Activated naive CD4-positive, alpha-beta T cell treated with Interleukin-2 at 50 U/mL for 16 hours (primary cell): ENCODE measurements at places on chromosomes 5 and 9.

- no peak for DNase-seq
Observed at GRCh38 chr9:2336055-2336454, 285.5 kb upstream of the VLDLR start.

DNA sequence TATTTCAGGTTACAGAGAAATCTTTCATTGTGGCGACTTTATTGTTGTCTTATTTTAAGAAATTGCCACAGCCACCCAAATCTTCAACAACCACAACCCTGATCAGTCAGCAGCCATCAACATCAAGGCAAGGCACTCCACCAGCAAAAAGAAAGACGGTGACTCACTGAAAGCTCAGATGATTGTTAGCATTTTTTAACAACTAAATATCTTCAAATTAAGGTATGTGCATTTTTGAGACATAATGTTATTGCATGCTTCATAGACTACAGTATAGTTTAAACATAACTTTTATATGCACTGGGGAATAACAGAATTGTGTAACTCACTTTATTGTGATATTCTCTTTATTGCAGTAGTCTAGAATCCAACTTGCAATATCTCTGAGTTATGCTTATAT is 263.4 kb downstream of the TMEM232 start:
- DNase-seq = no peak

- no peak for DNase-seq
Observed at GRCh38 chr9:89513837-89514236, 15.9 kb upstream of the SEMA4D start.

DNA sequence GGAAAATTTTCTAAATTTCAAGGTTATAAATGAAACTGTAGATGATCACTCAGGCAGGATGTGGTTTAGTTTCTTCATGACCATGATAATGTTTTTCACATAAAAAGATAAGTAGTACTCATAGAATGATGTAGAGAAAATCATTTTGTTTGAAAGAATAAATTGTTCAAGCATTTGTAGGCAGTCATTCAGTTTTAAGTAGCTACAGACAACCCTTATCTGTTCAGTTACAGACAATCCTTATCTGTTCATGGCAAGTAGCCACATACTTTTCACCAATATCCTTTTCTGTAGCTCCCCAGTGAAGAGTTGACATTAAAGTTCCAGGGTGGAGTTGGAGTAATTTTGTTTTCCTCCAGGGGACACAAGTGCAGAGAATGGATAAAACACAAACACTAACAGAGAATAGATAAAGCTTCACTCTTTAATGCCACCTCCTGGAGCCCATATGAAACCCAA is 278.1 kb upstream of the TNC start:
- DNase-seq = no peak

DNA sequence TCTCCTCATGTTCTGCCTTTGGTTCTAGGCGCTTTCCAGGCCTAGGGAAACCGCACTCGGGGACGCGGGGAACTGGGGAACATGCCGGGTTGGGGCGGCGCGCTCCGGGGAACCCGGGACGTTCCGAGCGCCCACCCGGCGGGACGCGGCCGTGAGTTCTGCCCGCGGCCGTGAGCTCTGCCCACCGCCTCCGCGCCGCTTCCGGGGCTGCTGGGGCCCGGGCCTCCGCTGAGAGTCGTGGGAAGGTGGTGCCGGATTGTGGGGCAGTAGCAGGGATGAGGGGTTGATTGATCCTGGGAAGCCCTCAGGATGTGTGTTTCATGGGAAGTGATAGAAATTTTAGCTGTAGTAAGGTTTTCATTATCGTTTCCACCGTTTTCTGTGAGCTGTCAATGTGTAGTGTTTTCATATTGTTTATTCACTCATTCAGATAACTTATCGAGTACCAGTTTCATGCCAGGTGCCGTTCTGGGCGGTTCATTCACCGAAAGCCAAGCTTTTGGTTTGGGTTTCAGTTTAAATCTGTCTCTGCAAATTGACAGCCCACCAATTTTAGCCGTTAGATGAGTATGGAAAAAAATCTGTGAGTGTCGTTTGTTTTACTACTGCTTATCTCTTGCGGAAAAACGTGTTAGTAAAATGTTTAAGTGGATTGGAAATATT is 657 bp downstream of the MTRR start:
- peak; percentile 56 for DNase-seq

DNA sequence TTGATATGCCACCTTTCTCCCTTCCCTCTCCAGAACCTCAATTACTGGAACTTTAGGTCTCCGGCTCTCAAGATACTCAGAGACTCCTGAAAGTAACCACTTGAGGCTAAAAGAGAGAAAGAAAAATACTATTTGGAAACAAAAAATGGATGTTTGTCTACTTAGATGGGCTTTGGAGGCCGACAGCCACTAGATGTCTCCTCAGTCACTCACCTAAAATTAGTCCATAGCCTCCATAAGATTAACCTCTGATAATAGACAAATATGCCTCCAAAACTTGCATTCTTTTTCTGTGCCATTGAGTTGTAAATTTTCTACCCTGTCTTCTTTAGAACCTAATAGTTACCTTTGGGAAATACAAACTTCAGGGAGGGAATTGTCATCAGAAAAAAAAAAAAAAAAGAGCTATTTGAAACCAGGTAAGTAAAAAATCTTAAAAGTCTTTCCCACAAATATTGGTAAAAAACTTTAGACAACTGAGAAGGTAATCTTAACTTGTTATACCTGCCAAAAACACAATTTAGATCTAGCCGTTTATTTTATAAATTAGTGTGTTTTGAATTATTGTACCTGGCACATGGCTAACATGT is 11.2 kb upstream of the PCDH1 start:
- no peak for DNase-seq

GRCh38 chr9:35484406-35484805 is 5.5 kb upstream of the RUSC2 start:
- no peak for DNase-seq

DNA sequence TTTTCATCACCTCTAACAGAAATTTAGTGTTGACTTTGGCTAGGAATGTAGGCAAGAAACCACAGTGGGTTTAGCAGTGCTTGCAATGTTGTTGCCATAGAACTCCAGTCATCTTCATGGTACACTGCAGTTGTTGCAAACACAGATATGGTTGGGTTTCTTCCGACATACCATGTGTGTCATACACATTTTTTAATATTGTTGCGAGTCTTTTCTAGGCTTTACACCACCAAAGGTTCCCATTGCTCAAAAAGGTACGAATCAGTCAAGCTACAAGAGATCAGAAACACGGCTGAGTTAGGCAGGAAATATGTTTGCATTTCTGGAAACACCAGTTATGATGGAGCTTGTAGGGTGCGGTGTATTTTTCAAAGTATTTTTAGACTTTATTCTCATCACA is 172.4 kb downstream of the SYK start:
- DNase-seq = no peak

- no peak for DNase-seq
Observed at GRCh38 chr9:131743096-131743495, 3.2 kb upstream of the RAPGEF1 start.

- DNase-seq = peak; percentile 25
Observed at GRCh38 chr5:136028782-136029742, at the start of gene TGFBI. Gene TGFBI (plus strand): TSS chr5:136028988. CDS start chr5:136029056, 68 bp downstream.

GRCh38 chr5:9265441-9266287 is 280.2 kb downstream of the SEMA5A start:
- no peak for DNase-seq

DNA sequence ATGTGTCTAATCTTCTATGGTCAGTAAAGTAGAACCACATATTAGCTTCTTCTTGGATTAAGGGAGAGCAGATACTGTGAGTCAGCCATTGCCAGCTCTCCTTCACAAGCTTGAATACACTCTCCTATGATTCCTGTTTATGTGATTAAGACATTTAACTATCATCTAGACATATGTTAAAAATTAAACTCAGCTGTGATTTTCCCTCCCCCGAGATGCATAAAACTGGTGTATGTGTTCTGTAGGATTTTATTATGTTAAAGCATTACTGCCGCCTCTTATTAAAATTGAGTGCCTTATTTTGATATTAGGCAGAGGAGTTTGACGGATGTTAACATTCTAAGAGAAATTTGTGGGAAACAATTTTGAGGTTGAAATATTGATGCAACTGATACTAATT is 114.6 kb downstream of the ACTBL2 start:
- DNase-seq = no peak

DNA sequence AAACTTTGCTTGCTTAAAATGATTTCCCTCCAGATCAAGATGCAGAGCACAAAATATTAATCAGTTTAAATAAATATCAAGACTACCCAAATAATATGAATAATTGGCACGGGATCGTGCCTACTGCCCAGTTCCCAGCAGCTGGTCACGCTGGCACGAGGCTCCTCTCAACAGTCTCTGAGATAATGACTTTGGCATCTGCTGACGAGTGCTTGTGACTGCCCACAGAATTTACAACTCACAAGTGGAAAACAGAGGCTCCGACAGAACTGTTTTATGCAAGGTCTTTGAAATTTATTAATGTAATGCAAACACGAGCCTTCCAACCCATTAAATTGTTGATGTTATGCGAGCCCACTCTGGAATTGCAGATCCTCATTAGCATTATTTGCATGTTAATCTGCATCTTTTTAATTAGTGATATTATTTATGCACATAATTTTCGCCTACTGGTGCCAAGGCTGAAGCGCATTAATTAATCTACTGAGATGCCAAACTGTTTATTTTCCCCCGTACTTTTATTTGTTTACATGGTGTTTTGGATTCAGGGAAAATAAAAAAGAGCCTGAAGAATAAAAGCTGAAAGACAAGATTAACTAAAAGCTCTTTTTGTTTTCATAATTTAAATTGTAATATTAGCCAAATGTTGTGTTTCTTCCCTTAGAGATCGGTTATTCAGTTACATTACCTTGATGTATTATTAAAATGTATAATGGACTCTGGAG is 369.3 kb upstream of the IRX1 start:
- DNase-seq = no peak

DNA sequence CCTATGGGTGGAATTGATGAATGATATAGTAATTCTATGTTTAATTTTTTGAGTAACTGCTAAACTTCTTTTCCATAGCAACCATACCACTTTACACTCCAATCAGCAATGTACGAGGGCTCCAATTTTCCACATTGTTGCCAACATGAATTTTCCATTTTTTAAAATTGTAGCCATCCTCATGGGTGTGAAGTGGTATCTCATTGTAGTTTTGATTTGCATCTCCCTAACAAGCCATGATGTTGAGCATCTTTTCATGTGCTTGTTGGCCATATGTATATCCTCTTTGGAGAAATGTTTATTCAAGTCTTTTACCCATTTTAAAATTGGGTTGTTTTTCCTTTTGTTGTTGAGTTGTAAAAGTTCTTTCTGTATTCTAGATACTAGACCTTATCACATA is 48.9 kb downstream of the TMOD1 start:
- no peak for DNase-seq

DNA sequence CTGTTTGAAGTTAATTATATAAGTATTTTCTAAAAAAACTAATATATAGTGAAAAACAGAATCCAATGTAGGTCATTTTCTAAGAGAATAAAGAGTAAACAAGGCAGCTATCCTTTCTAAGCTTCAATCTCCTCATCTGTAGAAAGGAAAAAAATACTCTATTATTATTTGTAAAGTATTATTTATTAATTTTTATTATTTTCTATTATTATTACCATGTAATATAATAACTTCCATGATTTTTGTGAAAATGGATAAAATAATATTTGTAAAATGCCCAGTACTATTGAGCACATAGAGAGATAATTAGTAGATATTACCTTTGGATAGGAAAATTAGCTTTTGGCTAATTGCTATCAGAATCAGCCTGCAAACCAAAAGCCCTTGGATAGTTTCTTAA is 684.4 kb downstream of the MTRR start:
- DNase-seq = no peak

DNA sequence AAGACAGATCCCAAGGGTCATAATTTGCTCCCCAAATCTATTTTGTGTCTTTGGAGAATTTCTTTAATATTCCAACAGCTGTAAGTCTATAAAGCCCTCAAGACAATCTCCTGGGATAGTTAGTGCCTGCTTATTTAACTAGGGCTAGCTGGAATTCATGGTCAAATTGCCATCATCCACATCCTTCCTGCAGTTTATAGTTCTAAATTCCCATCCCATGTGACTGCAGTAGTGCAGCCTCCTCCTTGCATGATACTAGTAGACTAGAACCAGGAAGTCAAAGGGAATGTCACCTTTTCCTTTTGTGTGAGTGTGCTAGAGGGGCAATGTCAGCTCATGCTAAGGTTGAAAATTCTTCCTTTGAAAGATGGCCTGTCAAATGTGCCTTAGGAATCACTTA is 214.8 kb upstream of the PIK3R1 start:
- DNase-seq = no peak

- DNase-seq = no peak
Observed at GRCh38 chr9:95731876-95732275, 143.6 kb upstream of the ERCC6L2 start.

GRCh38 chr5:133696782-133697507 is 84.6 kb upstream of the FSTL4 start:
- no peak for DNase-seq

DNA sequence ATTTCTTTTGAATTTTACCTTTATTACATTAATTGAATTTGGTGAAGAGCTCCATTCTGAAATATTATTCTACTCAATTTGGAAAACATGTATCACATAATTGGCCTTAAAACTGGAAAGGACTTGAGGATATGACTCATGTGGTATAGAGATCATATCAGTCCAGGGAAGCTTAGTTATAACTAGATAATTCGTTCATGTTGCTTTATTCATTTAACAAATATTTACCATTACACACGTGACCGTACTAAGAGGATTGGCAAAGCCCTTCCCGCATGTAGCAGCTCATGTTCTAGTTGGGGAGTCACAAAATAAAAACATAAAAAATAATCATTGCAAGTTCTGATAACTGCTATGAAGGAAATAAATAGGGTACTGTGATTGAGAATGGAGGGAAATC is 1816.5 kb downstream of the MAT2B start:
- no peak for DNase-seq

DNA sequence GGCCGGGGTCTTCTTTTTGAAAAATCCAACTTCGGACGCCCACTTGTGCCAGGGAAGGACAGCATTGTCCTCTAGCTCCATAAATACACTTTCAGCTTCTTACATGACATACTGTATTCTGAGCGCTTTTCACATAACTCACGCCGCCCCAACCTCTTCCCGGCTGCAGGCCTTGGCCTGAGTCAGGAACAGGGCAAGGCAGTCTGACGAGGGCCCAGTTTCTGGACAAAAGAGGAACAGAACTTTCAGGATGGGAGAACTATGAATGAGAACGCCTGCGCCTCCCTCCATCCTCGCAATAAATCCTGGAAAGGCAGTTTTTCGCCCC is 650 bp downstream of the DCTN4 start:
- DNase-seq = peak; percentile 21

DNA sequence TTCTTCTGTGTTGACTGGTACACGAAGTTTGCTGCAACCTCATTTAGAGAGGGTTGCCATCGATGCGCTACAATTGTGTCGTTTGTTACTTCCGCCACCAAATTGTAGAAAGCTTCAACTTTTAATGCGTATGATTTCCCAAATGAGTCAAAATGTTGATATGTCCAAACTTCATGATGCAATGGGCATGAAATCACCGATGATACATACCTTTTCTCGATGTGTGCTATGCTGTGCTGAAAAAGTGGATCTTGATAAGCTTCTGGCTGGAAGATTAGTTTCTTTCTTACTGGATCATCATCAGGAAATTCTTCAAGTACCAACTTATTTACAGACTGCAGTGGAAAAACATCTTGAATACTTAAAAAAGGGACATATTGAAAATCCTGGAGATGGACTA is 65.7 kb downstream of the TMEM38B start:
- no peak for DNase-seq

- no peak for DNase-seq
Observed at GRCh38 chr5:38719916-38720315, 125.9 kb upstream of the OSMR start.

GRCh38 chr5:2591777-2592453 is 159.6 kb downstream of the IRX2 start:
- DNase-seq = no peak

GRCh38 chr5:32760091-32760509 is 49.0 kb downstream of the NPR3 start:
- no peak for DNase-seq
